Activated naive CD4-positive, alpha-beta T cell (primary cell): ENCODE measurements at places on chromosomes 6 and 20.

DNA sequence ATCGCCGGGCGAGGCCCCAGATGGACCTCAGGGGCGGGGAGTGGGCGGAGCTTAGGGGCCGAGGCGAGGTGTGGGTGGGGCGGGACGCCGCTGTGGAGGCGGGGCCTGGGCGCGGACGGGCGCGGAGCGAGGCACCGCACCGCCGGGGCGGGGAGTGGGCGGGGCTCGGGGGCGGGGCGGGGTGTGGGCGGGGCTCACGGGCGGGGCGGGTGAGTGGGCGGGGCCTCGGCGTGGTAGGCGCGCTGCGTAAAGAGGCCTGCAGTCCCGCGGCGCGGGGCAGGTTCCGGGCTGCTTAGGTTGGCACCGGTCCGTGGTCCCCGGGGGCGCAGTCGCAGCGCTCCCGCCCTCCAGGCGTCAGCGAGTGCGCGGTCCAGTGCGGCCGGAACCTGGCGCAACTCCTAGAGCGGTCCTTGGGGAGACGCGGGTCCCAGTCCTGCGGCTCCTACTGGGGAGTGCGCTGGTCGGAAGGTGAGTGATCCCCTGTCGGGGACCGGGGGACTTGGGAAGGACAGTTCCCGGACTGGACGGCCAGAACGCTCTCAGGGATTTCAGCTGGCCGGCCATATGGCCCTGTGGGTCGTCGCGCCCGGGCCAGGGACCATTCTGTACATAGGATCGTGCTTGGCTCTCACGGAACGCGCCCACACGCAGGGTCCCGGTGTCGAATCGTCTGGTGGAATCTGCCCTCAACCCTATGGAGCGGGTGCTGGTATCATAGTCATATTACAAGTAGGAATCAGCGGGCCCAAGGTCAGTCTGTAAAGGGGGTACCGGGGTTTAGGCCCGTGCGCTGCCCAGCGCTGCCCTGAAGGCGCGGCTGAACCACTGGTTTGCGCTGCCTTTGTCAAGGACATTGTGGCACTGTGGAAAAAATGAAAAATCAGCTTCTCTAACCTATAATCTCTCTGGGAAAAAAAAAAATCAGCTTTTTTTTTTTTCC is at the start of gene NQO2:
NQO2 (plus strand) TSS at position 277 of the 940 bp plus-strand sequence. CDS start 6,659 bp downstream, outside the sequence.
- peak; percentile 91 for DNase-seq

- DNase-seq, result no peak
Observed at GRCh38 chr6:27375613-27376079, 12.9 kb upstream of the ZNF391 start.

- DNase-seq, result no peak
Observed at GRCh38 chr20:8656335-8656734, 412.6 kb upstream of the PLCB4 start.

DNA sequence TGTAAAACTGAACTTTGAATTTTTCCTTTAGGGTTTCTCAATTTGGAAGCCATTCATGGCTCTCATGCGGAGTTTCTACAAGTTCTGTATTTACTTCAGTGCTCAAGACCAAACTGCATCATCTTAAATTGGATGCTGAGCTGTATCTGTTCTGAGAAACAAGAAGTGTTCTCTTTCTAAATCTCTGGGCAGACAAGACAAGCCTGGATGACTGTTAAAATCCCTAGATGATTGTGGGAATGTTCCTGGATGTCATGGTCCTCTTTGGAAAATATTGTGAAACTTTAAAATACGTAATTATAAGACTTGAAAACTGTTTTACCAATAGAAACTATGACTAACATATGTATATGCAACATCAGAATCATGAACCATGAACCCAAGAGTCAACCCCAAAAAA is 6.2 kb upstream of the GCM1 start:
- DNase-seq, result no peak

- no peak for DNase-seq
Observed at GRCh38 chr6:153058909-153059308, 56.4 kb upstream of the MTRF1L start.

GRCh38 chr6:122207794-122208193 is 191.7 kb upstream of the HSF2 start:
- no peak for DNase-seq

- DNase-seq, result no peak
Observed at GRCh38 chr20:59084041-59084850, 41.7 kb upstream of the PRELID3B start.

- no peak for DNase-seq
Observed at GRCh38 chr20:50320901-50321796, 130.5 kb downstream of the CEBPB start.

DNA sequence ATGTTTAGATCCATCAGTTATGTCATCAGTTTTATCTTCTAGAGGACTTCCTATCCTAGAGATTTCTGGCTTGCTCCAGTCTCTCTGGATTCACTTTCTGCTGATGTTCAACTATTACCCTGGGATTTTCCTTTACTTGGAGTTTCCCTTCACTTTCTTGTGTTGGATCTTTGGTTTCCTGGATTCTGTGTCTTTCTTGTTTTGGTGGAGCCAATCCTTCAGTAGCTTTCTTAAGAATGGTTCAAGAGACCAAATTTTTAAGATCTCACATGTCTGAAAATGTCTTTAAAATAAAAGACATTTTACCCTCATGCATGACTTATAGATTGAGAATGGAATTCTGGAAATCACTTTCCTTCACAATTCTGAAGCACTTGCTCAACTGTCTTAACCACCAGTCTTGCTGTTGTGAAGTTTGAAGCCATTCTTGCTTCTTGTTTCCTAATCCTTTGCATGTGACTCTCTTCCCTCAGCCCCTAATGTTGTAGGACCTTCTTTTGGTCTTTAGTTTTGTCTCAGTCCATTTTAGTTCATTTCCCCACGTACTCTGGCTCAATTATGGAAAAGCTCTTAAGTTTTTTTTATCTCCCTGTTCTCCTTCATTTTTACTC is 87.9 kb downstream of the ARID1B start:
- no peak for DNase-seq

DNA sequence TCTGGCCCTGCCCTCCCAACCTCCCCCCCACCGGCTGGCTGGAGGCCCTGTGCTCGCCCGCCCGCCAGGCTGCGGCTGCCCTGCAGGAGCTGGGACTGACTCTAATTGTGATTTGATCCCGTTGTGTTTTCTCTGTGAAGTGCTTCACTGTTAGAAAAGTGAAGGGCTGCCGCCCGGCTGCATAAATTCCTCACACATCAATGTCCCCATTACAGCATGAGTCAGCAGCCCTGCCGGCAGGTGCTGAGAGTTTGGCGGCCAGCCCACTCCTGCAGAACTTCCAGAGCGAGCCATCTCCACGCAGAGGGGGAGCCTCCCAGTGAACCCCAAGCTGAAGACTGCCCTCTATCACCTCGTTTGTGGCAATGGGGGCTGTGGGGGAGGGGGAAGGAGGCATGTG is 137.9 kb downstream of the DLL1 start:
- no peak for DNase-seq

DNA sequence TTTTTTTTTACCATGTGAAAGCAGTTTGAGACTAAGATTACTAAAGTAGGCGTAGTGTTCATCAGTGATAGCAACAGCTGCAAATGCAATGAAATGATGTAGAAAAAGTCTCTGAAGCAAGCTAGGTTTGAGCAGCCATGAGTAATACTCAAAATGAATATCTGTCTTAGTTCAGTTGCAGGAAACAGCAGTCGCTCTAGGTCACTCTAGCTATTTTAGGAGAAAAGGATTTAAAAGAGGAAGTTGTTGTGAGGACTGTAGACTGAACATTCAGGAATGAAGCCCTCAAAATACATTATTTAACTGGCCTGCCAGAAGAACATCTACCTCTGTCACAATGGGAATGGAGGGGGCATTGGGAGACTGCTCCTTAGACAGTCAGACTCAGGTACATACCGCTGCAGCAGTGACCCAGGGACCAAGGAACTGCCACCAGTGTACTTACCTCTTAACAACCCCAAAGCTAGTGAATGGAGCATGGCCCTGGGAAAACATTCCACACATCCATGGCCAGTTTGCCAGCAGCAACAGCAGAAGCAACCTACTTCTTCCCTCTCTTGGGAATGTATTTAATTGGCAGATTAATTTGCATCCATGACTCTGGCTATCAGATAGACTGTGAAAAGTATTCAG is 243.0 kb upstream of the KHDRBS2 start:
- DNase-seq, result no peak

DNA sequence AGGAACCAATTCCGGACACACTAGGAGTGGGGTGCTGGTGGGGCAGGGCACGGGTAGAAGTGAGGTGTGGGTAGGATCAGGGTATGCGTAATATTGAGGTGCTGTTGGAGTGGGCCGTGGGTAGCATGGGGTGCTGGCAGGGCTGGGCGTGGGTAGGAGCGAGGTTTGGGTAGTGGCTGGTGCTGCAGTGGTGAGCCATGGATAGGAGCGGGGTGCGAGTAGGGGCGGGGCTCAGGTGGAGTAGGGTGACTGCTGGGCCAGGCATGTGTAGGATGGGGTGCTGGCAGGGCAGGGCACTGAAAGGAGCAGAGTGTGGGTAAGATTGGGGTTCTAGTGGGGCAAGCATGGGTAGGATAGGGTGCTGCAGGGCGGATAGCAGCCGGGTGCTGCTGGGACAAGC is 114.2 kb upstream of the DUSP22 start:
- no peak for DNase-seq

GRCh38 chr6:132798869-132799538 is 567 bp upstream of the SLC18B1 start:
- peak; percentile 9 for DNase-seq

- no peak for DNase-seq
Observed at GRCh38 chr6:116633685-116634084, 17.4 kb downstream of the RSPH4A start.

DNA sequence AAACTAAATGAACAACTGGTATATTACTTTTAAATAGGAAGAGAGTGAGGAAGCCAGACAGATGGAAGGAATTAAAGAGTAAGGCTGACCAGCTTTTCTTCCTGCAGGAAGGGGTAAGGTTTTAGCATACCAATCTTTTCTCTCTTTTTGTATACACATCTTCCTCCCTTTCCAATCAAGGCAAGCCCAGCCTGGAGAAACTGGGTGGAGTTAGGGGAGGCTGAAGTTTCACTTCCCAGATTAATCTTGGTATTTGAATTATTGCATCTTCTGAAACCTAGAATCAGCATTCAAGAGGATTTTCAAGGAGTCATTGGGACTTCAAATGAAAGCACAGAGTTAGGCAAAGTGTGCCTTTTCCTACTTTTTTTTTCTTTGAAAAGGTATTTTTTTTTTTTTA is 33.1 kb downstream of the TMEM14A start:
- DNase-seq, result no peak

DNA sequence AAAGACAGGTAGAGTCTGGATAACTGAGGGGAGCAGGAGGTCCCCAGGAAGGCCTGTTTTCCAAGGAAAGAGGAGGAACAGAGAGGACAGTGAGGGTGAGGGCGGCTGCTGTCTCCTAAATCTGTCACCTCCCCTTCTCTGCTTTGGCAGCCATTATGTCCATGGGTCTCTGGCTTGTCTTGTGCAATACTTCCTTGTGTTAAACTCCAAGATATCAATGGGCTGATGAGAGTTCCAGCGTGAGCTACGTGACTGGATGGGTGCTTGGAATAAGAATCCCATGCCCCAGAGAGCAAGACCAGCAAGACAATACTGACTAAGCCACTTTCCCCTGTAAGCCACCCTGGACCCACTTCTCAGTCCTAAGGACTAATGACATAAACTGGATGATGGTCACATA is 26.3 kb upstream of the DNAAF9 start:
- DNase-seq, result no peak

DNA sequence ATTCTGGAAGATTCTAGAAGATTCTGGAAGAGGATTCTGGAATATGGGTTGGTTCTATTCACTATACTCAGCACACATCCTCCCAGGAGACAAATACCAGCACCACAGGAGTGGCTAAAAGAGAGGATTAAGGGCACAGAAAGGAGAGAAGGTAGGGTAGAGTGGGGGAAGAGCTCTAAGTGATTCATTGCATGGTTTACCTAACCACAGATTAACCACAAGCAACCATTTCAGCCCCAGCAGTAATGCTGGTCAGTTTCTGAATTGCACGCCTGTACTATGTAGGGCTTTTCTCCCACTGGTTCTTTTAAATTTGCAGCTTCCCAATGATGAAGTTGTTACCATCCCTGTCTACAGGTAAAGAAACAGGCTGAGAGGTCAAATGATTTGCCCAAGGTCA is 192.7 kb upstream of the PMEPA1 start:
- no peak for DNase-seq

DNA sequence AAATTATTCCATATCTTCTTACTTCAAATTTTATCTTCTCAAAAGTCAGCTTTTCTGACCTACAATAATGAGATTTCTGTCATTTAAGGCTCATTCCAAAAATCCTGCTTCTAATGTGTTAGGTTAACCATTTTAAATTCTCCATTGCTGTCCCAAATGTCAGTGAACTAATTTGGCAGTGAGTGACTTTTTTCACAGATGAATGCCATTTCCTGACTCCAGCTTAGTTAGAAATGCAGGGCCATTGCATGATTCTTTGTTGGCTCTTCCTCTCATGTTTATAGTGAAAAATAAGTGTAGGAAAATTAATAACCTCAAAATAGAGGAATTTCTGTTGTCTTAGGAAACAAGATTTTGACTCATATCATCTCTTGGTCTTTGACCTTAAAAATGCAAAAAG is 44.1 kb downstream of the VIP start:
- DNase-seq, result no peak

DNA sequence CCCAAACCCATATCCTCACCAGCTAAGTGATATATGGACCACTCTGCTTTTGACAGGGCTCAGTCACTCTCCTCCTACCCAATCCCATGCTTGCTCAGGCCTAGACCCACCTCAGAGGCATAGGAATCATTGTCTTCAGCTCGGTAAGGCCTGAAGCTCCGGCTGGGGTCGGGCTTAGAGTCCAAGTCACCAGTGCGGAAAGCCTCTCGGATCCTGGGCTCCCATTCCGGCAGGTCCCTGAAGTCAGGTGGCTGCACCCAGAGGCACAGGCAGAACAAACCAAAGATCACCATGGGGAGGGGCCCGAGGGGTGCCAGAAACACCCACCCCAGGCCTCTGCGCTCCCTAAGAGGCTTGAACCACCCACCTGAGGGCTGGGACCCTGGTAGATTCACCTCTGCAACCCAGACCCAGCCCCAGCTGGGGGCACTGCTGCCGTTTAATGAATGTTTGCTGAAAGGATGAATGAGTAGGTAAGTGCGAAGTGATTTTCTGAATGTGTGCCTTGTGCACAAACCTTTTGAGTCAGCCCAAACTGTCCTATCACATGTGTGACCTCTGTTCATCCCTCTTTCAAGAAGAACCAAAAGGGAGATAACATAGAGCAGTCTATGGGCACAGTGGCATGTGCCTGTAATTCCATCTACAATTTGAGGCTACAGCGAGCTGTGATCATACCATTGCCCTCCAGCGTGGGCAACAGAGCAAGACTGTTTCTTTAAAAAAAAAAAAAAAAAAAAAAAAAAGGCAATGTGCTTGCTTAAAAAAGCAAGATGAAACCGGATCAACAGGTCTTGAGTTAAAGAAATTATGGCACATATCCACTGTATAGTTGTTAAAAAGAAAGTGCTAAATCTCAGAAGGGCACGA is 39.3 kb upstream of the DSN1 start:
- DNase-seq, result no peak
